Mesenteric fat pad (tissue), 1 donor: ENCODE measurements at places on chromosomes 1 and 21. TPM values are rescaled to one million over a fixed set of nuclear protein-coding genes. Genes with fewer than 3 reads are reported as not detected.

Gene STXBP3
- total RNA-seq, result 42.4 TPM

Gene MAP10
- 1.1 TPM for total RNA-seq

Gene RGS18
- 7.3 TPM for total RNA-seq

Gene KCNJ15
- 7.6 TPM for total RNA-seq

Gene OR2T33
- total RNA-seq, result not detected

Gene NTMT2
- total RNA-seq, result not detected
